ENCODE measurements at places on chromosomes 2 and 18.

- DNase-seq: no peak
Observed at GRCh38 chr2:40093021-40093675, 314.1 kb upstream of the THUMPD2 start.

DNA sequence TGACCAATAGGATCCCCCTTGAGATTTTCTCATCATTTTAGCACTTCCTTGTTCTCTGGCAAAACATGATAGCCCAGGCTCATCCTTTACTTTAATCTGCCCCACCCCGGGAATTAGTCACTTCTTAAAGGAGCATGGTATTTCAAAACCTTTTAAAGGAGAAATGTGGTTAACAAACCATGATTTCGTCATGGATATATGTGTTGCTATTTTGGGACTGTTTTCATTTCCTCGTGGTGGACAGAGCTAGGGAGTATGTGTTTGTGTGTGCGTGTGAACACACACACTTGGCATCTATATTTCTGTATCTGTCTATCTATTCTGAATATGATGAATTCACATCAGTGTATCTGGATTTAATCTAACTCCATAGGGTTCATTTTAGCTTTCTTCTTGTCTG, 128.1 kb downstream of the BIRC6 start:
- DNase-seq: no peak

- DNase-seq: no peak
Observed at GRCh38 chr18:49021076-49021432, 70.3 kb upstream of the SMAD7 start.

- DNase-seq: no peak
Observed at GRCh38 chr2:39024833-39025232, 96.0 kb downstream of the SOS1 start.

DNA sequence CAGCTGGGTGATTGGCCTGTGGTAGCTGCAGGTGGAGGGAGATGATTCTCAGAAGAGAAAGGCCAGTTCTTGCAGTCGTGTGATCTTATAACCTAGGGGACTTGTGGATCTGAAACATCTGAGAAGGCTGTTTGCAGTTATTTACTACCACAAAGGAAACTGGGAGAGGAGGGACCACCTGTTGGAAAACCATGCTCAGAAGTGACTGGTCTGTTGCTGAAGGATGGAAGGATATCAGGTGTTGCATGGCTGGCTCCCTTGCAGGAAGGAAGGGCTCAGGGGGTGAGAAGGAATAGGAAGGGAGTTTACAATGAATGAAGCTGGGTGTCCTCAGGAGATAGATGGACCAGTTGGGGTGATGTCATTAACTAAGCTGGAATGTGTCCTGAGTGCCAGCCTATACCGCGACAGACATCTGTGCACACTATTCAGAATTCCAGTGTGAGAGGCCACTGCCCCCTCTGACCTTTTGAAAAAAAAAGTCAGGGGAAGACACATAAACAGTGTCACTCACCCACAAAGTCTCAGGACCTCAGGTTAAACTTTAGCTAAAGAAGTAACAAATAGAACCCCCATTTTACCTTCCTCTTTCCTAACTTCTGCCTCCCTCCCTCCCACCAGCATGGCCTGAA, 17.5 kb downstream of the IGFBP2 start:
- DNase-seq: no peak

DNA sequence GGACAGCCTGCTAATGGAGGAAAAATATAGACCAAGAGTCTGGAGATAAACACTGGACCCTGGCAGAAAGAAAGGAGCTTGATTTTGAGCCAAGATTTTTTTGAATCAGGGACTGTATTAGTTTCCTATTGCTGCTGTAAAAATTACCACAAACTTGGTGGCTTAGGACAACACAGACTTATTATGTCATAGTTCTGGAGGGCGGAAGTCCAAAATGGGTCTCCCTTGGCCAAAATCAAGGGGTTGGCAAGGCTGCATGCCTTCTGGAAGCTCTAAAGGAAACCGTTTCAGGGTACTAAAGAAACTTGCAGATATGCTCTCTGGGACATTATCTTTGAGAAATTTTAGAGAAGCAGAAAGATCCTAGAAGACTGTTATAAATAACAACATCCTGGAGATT, 140.1 kb downstream of the BABAM2 start:
- no peak for DNase-seq

DNA sequence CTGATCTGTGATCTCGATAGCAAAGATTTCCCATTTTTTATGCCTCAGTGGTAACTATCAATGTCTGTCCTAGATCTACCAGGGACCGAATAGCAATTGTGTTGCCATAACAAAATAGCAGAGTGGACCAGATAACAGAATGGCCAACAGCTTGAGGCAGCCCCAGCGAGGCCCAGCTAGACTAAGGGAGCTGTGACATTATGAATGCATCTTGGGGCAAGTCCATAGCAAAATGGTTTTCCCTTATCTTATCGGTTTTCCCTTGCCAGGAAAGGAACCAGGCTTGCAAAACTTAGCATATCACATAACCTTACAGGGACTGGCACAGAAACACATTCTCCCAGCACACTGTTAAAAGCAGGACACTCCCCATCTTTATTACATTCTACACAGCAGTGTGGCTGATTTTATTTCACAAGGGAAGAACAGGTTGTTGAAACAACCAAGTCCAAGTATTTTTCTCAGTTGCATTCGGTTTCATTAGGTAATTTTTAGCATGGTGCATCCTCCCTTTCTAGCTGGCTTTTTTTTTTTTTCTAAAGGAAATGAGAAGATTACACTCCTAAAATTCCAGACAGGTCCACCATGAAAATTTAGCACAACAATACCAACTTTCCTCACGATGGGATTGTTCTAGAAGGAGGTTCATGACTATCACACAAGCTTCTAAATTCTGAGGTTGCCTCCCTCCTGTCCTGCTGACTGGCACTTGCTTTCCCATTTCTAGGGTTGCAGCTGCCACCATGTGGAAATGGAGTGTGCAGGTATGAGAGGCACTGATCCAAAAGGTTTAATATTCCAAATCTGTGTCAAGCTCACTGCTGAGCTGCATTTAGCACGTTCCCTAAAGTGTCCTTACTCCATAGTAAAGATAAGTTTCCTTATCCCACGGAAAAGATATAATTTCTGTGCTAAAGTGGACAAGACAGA, 97.0 kb upstream of the SLC35G4 start:
- no peak for DNase-seq

DNA sequence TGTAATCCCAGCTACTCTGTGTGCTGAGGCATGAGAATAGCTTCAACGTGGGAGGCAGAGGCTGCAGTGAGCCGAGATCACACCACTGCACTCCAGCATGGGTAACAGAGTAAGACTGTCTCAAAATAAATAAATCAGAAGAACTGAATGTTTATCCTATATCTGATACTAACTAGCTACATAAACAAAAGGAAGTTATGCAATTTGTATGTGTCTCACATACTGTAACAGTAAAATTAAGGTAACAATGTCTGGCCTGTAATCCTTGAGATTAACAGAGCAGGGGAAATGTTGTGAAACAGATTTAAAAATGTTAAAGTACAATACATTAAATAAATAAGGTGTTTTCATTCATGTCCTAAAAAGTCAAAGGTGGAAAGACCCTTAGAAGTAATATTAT, 150.8 kb downstream of the MEMO1 start:
- DNase-seq: no peak

DNA sequence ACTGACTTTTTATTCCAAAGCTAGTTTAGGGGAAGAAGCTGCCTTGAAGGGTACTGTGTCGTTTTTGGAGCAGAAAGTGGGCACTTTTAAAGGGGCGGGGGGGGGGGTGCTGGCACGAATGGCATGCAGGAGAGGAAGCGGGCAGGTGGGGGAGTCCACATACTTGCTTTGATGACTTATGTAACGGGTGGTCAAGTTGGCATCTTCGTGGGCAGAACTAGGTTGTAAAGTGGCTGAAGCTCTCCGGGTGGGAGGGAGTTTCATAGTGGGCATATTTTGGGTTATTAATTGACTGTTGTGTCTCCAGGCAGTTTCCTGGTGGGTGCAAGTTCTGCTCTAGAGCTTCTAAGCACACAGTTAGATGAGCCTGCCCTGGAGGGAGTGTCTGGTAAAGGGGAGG, 19.9 kb downstream of the PCARE start:
- DNase-seq: no peak

DNA sequence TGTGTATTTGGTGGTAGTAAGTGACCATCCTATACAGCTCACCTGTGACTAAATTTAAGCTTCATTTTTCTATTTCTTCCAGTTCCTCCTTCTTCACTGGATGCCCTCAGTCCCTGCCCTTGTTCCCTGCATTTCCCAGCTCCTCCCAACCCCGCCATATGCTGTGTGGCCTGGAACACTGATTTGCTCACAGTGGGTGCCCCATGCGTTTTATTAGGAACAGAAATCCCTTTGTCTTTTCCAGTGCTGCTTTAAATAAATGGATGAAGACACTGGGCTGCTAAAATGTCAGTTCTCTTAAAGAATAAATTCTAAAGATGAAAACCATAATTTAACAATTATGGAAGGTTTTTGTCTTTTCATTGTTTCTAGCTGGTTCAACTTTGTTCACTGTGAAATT, 477.3 kb downstream of the DCDC2C start:
- DNase-seq: no peak

DNA sequence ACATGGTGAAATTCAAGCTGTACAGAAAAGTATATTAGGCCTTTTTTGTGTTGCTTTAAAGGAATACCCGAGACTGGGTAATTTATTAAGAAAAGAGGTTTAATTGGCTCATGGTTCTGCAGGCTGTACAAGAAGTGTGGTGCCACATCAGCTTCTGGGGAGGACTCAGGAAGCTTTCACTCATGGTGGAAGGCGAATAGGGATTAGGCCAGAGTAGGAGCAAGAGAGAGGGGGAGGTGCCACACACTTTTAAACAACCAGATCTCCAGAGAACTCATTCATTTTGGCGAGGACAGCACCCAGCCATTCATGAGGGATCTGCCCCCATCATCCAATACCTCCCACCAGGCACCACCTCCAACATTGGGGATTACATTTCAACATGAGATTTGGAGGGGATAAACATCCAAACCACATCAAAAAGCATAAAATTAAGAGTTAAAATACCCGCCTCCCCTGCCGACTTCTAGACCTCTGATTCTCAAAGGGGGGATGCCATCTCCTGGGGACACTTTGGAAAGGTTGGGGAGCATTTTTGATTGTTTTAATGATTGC, 15.1 kb upstream of the LIPG start:
- no peak for DNase-seq

GRCh38 chr2:101998896-101999789, 7.4 kb downstream of the IL1R2 start:
- no peak for DNase-seq

DNA sequence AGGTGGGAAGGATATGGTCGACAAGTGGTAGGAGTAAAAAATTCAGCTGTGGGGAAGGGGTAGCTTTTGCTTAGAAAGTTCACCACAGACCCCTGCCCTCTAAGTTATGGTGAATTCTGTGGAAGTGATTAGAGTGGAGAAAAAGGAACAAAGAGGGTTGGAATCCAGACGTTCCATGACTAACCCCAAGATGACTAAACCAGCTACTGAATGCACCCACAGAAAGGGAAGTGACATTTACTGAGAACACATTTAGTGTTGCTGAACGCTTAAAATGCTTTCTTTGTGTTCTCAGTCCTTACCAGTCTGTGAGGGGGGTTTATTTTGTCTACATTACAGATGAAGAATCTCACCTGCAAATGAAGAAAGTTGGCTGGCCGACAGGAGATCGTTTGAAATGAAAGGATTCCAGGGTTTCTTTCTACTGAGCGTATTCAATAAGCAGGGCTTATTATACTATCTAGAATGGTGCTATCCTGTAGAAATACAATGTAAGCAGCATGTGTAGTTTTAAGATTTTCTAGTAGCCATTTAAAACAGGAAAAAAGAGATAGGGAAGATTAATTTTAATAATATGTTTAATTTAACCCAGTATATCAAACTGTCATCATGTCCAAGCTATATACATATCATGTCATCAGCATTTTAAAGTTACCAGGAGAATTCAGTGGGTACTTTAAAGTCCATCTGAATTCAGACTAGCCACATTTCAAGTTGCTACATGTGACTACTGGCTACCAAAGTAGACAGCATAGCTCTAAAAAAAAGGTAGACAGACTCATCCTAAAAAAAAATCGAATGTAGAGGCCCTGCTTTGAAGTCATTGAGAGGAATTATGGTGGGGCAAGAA, 60.1 kb downstream of the LIMS1 start:
- no peak for DNase-seq

GRCh38 chr2:175449616-175450015, 268.1 kb upstream of the ATP5MC3 start:
- DNase-seq: no peak

DNA sequence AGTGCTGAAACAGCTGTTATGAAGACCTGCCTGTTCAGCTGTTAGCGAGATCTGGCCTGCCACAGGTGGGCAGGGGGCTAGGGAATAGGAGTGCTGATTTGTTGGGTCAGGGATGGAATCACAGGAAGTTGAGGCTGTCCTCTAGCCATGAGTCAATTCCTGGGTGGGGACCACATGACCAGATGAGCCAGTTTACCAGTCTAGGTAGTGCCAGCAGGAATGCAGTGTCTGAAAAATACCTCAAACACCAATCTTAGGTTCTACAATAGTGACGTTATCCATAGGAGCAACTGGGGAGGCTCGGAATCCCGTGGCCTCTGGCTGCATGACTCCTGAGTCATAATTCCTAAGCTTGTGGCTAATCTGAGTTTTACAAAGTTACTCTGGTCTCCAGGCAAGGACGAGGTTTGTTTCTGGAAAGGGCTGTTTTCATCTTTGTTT, 44.9 kb downstream of the DYSF start:
- no peak for DNase-seq

All from stimulated activated CD8-positive, alpha-beta memory T cell treated with anti-CD3 and anti-CD28 coated beads, Interleukin-4, amount 100 ng/mL, for 1 hour (primary cell).